ENCODE measurements at places on chromosomes 7 and 10.

DNA sequence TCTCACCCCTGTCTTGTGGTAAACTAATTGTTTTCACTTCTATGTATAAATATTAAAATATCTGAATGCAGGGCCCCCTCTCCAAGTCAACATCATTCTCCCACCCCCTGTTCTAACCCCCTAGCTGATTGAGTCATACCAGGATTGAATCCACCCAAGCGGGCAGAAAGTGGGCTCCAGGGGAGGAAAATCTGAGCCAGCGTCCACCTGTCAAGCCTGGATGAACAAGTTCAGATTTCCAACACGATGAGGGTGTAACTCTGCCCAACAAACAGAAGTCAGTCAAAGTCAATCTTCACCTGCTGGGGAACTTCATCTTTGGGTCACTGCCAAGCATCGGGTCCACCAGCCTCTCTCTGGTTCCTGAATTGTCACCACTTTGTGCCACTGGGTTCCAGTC, 162.9 kb upstream of the CELF2 start:
- DNase-seq: no peak

- DNase-seq: no peak
These were observed 187.5 kb downstream of the CELF2 start for GRCh38 chr10:11205030-11205772.

DNA sequence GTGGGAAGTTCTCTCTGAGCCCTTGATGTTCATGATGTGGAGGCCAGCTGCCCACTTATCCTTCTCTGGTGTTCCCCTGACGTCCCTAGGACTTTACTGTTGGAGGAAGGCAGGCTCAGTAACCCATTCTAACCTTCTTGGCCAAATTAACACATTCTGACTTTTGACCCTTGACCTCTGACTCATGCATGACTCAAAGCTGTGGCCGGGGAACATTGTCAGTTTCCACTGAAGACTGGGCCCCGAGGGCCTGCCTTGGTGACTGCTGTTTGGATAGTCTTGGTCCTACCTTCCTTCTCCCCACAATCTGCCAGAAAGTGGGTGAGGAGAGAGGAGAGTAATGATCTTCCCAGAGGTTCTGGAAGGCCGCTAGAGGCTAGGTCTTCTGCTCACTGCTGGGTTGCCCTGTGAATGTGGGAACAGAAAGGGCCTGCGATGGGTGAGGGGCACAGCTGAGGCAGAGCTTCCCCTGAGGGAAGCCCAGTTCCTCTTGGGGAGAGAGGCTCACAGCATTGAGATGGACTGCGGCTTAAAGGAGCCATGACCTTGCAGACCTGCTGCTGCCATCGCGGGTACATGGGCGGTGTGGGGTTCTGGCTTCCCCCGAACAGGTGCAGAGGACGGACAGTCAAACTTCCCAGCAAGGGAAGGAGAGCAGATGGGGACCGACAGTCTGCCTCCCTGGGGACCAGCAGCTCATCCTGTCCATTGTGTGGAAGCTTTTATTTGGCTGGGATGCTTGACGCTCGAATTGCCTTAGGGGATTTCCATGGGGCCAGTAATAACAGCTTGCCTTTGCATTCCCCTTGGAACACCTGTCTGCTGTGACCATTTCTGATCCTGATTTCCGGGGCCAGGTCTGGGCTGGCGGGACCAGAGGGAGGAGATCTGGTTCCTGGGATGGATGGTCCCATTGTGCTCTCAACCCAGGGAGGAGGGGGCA, 43.8 kb downstream of the ADAMTS14 start:
- DNase-seq: no peak

DNA sequence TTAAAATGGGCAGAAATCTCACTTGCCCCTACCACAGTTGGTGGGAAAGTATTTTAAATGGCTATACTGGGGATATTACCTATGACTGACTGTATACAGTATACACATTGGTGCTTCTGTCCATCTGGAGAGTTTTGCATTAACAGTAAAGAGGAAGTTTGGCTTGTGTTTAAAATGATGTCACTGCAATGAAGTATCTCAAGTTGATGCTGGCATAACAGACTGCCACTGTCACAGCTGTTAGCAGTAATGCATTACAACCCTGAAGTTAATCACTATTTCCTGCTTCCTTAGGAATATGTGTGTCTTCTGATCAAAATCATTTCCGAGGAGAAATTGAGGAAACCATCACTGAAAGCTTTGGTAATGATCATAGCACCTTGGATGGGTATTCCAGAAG, 1.9 kb downstream of the DKK1 start:
- DNase-seq: no peak

DNA sequence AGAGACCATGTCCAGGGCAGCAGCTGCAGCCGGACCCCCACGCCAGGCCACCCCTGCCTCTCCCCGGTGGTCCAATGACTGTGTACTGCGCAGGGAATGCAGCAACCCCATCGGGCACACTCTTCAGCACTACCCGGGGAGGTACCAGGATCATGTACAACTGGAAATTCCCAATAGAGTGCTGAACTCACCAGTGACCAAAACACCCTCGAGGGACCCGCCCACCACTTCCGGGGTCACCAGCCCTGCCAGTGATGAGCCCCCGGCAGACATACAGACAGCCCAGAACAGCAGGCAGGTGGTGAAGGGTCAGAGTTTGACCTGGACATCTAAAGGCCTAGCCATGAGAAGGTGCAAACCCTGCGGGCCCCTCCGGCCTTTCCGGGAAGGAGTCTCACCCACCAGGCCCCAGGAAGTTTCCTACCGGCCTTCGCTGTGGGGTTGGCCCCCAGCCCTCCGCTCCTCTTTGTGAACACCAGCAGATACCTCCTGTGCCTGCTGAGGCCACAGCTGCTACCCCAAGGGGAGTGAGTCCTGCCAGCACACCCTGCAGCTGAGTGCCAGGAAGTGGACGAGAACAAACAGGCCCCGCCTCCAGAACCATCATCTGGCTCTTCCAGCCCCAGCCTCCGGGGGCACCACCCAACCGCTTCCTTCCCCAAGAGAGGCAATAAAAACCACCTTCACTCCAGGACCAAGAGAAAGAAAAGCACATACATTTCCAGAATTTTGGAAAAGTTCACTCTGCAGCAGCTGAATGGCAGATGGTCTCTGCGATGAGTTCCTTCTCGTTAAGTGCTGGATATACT, 5.0 kb upstream of the ANKRD61 start:
- DNase-seq: peak; percentile 17

DNA sequence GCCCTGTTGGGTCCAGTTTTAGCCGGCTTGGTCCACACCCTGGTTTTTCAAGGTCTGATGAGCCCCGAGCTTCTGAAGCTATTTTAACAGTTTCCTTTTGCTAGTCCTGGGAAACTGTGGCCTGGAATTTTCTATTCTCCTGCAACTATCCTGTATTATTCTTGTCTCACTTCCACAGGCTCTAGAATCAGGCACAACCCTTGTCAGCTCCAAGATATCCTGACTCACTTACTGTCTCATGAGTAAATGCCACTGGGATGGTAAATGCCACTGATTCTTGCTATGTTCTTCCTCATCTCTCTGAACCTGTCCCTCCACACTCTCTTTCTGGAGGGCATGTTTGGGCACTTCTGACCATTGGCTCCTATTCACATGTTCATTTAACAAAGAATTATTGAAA, 611.5 kb upstream of the IGFBP3 start:
- no peak for DNase-seq

- no peak for DNase-seq
These were observed 845.9 kb downstream of the TYW1 start for GRCh38 chr7:67842571-67842970.

DNA sequence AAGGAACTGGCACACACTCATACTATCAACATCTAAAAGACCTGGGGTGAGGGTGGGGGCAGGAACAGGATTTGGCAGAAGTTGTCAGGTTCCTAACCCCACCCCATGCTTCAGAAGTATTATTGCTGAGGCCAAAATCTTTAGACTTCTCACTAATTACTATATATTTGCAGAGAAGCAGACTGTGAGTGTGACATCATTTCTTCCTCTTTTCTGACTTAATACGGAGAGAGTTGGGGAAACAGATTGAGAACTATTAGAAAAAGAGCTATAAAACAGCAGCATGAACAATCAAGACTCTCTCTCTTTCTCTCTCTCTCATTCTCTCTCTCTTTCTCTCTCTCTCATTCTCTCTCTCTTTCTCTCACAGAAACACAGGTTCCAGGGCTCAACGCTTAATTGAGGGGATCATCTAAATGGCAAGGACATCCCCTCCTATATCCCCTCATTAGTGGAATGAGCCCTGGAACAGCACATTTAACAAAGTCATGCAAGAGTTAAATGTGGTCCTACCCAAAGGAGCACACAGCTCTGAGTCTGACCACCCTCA, 94.8 kb downstream of the KCNMA1 start:
- no peak for DNase-seq

DNA sequence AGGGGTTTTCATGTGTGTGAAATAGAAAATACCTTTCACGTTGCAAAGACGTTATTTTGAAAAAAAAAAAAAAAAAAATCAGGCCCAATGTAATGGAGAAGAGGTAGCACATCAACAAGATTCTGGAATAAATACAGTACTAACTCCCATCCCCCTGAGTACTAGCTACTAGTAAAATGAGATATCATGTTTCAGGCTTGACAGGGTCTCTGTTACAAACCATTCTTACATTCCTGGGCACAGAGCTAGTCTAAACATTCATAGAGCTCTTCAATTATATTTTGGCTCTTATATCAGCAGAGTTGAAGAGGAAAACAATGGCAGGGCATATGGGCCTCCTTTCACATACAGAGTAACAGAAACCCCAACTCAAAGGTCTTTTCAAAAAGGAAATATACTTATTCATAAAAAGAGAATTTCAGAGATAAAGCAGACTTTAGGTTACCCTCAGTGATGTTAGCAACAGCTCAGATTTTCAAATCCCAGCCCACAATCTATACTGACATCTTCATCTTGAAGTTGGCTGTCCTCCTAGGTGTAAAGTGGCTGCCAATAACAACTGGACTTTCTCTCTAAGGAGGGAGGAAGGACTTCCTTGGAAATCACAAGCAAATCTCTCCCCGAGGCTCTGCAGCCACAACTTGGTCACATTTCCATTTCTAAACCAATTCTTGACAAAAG, 18.6 kb downstream of the C7orf33 start:
- DNase-seq: no peak

DNA sequence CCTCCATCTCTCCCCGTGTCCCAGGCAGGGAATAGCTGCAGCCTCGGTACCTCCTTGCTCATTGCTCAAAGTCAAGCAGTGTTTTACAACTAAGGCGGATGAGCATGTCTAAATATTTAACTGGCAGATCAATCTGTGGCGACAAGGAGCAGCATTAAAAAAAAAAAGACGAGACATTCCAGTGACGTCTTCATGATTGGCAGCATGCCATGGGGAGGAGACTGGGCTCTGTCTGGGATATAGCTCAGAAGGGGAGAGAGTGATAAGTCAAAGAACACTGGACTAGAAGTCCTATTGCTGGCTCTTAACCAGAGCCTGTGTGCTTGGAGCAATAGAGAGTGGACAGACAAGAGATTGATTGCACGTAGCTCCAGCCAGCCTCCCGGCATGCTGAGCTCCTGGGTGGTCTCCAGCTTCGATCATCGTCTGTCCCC, 287.5 kb upstream of the PODXL start:
- no peak for DNase-seq

GRCh38 chr7:91233212-91233611, 31.0 kb upstream of the FZD1 start:
- no peak for DNase-seq

DNA sequence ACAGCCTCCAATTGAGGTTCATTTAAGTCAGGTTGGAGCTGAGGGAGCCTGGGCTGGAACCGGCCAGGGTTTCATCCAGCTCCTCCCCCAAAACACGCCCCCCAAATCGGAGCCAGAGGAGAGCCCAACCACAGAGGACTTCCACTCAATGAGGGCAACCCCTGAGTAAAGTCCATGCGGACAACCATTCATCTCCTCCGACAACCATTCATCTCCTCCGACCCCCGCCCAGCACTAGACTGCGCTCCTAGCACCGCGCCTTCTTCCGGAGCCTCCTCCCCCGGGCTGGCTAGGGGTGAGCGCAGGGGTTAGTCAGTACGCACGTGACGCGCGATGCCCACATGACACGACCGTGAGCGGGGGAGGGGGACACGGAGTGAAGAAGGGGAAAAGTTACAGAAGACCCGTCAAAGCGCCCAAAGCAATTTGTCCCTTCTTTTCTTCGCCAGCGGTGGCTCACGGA, 1.4 kb downstream of the MAGI2 start:
- no peak for DNase-seq

DNA sequence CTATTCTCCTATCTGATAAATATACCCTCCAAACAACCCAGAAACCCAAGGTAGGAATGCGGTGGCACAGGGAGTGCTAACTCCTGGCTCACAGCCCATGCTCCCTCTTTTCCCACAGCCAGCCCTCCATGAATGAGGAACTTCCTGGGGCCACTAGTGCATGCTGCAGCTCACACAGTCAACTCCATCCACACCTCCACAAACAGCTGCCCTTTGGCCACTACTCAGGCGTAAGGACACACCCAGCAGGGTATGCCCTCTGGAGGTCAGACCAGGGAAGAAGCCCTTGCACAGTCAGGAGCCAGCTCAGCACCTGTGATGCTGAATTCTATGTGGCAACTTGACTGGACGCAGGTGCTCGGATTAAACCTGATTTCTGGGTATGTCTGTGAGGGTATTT, 85.2 kb upstream of the PIK3CG start:
- no peak for DNase-seq

DNA sequence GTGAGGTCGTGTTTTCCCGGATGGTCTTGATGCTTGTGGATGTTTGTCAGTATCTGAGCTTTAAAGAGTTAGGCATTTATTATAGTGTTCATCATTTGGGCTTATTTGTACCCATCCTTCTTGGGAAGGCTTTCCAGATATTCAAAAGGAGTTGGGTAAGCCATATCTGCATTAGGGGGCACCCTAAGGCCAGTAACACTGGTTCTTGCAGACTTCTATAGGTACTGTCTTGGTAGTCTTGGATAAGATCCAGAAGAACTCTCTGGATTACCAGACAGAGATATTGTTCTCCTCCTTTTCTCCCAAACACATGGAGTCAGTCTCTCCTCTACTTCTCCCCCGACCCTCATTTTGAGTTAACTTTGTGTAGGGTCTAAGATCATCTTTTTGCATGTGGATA, 92.8 kb downstream of the SDK1 start:
- no peak for DNase-seq

DNA sequence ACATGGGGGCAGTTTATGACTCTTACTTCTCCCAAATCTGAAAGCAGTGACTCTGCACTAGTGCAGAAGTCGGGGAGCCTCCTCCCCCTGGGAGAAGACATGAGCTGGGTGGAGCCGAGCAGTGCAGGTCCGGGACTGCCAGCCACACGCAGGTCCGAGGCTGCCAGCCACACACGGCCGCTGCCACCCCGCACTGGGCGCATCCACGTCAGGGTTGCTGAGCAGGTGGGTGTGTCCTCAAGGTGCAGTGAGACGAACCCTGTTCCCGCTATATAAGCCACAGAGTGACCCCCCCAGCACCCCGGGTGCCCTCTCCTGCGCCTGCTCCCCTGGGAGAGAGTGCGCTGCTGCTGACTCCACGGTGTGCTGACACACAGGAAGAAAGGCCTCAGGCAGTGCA, 430.2 kb downstream of the PTPRN2 start:
- DNase-seq: no peak

GRCh38 chr10:7998831-7999230, 55.7 kb upstream of the GATA3 start:
- no peak for DNase-seq

- DNase-seq: no peak
These were observed 22.4 kb downstream of the DPYSL4 start for GRCh38 chr10:132209130-132209529.
